ENCODE measurements at places on chromosomes 16 and 17.

DNA sequence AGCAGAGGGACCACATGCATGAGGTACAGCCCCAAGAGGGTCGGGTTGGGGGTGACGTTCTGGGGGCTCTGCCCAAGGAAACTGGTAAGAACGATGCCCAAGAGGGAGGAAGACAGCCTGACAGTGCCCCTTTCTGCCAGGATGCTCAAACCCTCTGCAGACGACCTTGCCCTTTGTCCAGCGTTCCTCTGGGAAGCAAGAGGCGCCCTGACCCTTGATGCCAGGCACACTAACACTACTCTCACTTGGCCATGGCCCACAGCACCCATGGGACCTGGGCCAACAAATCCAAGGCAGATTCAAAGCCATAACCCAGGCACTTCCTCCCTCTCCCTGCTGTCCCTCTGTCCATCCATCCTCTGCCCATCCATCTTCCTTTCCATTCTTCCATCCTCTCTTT, 20.4 kb downstream of the TK2 start:
- no peak for DNase-seq

GRCh38 chr16:65697065-65697464, 575.2 kb upstream of the CDH11 start:
- DNase-seq = no peak

- DNase-seq = peak; percentile 32
Observed at GRCh38 chr16:22031483-22032083, 23.7 kb downstream of the MOSMO start.

DNA sequence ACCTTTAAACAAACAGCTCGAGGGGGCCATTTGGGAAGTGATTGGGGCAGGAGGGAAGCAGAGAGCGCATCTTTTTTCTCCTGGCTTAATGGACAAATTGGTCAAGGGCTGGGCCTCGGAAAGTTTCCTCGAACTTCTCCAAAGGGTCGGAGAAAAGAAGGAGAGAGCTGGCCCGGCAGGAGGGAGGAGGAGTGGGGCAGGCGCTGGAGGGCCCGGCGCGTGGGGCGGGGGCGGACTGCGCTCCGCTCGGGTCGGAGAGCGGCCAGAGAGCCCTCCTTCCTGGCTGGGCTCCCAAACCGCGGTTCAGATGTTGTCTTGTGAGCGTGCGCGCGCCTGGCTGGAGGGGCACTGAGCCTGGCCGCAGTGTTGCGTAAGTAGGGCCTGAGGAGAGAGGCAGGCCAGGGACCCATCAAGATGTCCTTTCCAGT, 1.2 kb downstream of the MMP2 start:
- DNase-seq = peak; percentile 81

GRCh38 chr16:57403965-57404817, at the start of gene CCL17:
Gene CCL17, plus strand, starts transcription at chr16:57404767. Its CDS starts 9,166 bp downstream, at chr16:57413933.
- DNase-seq = no peak

DNA sequence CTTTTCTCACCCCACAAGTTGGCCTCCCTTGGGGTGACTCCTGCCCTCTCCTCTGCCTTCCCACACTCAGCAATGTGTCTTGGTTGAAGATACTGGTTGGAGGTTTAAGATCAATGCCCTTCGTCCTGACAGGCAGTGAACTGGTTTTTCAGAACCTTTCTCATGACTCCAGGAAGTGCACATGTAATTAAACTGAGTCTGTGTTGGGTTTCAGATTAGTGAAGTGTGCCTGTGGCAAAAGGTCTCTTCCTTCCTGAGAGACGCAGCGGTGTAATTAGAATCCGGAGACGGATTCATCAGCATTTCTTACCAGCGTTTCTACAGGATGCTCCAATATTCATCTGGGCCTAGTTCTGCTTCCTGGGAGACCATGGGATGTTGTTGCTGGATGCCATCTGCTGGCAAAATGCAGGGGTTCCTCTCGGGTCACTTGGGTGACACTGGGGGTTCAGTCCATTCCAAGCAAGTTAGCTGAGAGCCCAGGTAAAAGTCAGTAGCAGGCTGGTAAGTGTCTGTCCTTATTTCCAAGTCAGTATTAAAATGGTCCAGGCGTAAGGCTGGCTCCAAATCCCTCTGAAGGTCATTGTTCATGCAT, 233.3 kb downstream of the XYLT1 start:
- no peak for DNase-seq

- no peak for DNase-seq
Observed at GRCh38 chr17:29698019-29698777, 75.5 kb upstream of the CORO6 start.

DNA sequence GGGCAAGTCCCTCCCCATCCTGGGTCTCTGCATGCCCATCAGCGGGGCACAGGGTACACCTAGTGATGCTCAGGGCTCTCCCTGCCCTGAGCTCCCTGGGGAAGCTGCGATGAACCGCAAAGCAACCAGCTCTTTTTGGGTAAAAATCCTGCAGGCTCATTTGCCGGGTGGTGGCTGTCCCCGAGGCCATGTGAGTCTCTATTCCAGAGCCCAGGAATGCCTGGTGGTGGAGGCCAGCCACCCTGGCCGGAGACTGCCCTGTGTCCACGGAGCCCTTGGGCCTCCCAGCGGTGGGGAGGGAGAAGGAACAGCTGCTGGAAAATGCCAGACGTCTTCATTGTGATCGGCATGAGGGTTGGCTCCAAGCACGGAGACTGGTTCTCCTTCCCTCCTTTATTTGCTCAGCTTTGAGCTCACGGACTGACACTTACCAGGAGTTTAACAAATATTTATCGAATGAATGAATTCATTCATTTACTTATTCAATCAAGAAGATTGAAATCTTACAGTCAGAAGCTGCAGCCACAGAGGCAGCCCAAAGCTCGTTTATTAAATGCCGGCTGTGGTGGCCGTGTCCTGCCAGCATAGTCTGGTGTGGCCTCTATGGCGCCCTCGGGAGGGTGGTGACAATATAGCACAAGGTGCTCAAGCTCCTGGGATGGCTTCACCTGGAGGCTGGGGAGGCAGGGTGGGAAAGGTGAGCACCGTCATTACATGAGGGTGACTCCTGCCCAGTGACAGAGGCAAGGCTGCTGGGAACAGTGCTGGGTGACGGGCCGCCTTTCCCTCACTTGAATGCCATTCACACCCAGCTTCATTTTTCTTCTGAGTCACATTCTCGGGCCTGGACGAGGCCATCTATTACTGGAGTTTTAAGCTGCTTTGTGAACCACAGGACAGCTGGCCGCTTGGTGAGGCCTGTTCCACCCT, 31.1 kb upstream of the JPH3 start:
- DNase-seq = peak; percentile 39

GRCh38 chr16:66713076-66713475, 16.5 kb upstream of the CMTM4 start:
- no peak for DNase-seq

- DNase-seq = no peak
Observed at GRCh38 chr16:77955127-77955526, 67.2 kb upstream of the CLEC3A start.

DNA sequence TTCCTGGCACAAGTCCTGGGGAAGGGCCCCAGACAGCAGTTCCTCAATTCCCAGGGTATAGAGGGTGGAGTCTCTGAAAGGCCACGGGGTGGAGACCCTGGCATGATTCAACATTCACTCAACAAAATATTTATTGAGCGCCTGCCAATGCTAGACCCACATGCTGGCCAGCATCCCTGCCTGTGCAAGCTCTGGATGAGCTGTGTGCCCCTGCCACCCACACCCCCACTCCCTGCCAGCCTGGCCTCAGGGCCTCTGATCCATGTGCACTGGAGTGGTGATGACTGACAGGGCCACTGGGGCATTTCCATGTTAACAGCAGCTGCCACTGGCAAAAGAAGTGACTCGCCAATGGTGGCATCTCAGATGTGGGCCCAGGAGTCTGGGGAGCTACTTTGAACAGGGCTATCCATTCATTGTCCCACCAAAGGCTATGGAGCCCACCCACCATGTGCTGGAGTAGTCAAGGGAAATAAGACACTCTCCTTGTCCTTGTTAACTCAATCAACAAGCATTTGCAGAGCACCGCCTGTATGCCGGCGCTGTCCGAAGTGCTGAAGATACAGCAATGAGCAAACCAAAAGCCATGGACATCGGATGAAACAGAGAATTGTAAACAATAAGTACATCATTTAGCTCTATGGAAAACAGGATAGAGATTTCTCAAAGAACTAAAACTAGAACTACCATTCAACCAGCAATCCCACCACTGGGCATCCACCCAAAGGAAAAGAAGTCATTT, 3.0 kb upstream of the PRSS22 start:
- peak; percentile 66 for DNase-seq

DNA sequence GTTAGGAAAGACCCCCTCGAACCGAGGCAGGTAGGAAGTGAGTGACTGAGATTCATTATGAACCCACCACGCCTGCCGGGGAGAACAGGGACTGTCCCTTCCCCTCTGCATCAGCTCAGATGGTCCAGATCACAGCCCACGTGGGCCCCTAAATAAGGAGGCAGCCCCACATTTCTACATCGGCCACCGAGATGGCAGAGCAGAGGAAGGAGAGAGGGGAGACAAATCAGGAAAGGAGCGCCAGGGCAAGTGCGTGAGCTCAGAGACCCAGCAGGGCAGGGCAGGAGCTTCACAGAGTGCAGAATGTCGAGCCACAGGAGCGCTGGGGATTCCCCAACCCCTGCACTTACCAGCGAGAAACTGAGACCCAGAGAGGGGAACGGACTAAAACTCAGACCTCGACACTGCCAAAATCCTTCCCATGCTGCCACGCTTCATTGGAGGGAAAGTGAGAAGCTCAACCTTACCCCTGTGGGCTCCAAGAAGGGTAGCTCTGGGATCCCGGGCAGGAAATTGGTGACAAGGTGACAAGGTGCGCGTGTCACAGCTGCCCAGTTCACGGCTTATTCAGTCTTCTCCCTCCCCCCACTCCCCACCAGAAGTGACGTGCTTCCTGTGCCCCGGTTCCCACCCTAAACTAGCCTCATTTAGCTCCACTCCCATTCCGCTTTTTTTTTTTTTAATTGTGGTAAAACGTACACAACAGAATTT, at the start of gene ICAM2:
Gene ICAM2, minus strand, starts transcription at position 578 of the 711 bp plus-strand sequence. CDS start 13,942 bp downstream, outside the sequence.
- peak; percentile 94 for DNase-seq

DNA sequence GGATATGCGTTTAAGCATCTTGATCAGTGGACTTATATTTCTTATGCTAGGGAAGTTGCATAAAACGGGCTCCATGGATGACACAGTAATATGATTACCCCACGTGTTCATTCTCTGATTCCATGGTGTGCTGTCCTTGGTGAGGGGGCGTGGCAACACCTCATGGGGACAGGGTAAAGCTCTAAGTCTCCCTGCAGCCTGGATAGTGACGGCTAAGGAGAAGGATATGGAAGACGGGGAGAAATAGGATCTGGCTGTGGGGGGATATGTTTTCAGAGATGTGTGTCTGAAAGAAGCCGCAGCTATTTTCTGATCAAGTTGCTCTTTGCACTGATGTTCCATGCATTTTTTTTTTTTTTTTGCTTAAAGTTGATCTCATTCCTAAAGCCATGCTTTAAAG, 84.3 kb downstream of the MARCHF10 start:
- no peak for DNase-seq

DNA sequence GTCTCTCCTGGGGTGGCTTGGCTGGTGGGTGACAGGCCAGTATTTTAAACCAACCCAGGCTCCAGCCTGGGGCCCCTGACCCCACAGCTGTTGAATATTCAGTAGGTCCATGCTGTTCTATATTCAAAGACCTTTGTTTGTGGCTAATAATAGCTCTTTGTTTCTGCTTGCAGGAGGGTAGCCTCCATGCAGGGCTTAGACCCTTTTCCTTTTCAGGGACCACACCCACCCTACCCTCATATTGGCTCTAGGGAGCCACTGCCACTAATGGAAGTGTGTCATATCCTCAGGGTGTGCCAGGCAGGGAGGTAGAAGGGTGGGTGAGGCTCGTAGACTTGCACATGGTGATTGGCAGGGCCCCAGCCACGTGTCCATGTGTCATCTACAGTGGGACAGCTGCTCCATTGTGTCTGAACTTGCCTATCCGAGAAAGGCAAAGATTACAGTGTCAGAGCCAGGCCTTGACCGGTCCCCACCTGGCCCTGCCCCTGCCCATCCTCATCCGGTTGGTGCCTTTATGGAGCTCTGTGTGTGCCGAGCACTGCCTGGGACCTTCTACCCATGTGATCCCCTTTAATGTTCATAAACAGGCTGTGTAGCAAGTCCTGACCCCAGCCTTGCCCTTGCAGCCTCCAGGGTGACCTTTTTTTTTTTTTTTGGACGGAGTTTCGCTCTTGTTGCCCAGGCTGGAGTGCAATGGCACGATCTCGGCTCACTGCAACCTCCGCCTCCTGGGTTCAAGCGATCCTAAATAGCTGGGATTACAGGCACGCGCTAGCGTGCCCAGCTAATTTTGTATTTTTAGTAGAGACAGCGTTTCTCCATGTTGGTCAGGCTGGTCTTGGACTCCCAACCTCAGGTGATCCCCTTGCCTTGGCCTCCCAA, 22.1 kb downstream of the TMC7 start:
- DNase-seq = no peak

GRCh38 chr16:11354733-11355574, 9.7 kb downstream of the RMI2 start:
- peak; percentile 74 for DNase-seq

GRCh38 chr17:75517297-75517865, 1.1 kb downstream of the TSEN54 start:
- no peak for DNase-seq

GRCh38 chr16:13168091-13168572, 266.7 kb downstream of the SHISA9 start:
- DNase-seq = no peak

GRCh38 chr17:1551741-1552140, 10.9 kb downstream of the PITPNA start:
- no peak for DNase-seq
